ENCODE measurements at places on chromosomes 2 and 18.

DNA sequence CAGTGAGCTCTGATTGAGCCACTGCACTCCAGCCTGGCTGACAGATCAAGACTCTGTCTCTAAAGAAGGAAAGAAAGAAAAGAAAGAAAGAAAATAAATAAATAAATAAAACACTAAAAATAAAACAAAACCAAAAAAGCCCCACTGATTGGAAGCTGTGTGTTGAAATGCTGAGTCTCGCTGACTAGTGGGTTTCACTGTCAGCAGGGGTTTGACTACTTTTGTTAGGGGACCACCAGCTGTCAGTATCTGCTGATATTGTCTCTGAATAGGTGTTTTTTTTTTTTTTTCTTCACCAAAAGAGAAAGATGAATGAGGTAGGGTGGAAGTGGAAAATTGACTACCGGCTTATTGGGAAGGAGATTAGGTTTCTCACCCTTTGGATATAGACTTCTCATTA, 12.8 kb upstream of the ACTR2 start:
- DNase-seq = no peak

- no peak for DNase-seq
These were observed 218.0 kb upstream of the TRIB2 start for GRCh38 chr2:12498704-12499103.

GRCh38 chr2:153770359-153770991, 101.2 kb upstream of the GALNT13 start:
- DNase-seq = no peak

- DNase-seq = no peak
These were observed 169.1 kb upstream of the THUMPD2 start for GRCh38 chr2:39948016-39948719.

DNA sequence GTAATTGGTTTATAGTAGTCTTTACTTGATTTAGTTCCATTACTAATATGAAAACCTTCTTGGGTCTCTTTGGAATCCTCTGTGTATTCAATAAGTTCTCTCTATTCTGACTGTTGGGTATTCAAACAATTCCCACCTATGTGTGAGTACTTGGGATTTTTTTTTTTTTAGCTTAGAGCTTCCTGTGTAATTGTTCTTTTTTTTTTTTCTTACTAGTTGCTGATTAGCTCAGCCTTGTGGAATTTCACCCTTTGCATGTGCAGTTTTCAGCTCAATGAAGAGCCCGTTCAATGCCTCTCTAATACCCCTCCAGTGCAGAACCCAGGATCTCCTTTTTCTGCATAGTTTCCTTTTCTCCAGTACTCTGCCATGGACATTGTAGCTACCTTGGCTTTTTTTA, 339.1 kb upstream of the GALNT5 start:
- DNase-seq = no peak

GRCh38 chr2:42183775-42184174, 14.6 kb downstream of the EML4 start:
- DNase-seq = no peak

- peak; percentile 56 for DNase-seq
These were observed 22.2 kb upstream of the ITSN2 start for GRCh38 chr2:24382363-24383073.

- DNase-seq = no peak
These were observed 52.6 kb upstream of the GALR1 start for GRCh38 chr18:77197073-77197472.

DNA sequence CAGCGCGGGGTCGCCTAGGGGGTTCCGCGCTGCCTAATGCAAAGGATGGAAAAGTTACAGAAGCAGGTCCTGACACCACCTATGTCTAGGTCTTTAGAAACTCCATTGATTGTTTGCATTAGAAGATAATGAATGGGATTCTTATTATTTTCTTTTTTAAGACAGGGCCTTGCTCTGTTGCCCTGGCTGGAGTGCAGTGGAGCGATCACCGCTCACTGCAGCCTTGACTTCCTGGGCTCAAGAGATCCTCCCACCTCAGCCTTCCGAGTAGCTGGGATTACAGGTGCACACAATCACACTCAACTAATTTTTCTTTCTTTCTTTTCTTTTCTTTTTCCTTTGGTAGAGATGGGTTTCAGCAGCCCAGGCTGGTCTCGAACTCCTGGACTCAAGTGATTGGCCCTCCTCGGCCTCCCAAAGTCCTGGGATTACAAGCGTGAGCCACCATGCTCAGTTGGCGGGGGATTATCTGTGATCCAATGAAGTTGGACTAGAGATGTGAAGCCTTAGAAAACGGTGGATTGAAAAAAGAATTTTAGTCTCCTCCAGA, 761 bp upstream of the IDH1 start:
- DNase-seq = no peak

GRCh38 chr18:61856678-61857077, 36.1 kb downstream of the RNF152 start:
- no peak for DNase-seq

DNA sequence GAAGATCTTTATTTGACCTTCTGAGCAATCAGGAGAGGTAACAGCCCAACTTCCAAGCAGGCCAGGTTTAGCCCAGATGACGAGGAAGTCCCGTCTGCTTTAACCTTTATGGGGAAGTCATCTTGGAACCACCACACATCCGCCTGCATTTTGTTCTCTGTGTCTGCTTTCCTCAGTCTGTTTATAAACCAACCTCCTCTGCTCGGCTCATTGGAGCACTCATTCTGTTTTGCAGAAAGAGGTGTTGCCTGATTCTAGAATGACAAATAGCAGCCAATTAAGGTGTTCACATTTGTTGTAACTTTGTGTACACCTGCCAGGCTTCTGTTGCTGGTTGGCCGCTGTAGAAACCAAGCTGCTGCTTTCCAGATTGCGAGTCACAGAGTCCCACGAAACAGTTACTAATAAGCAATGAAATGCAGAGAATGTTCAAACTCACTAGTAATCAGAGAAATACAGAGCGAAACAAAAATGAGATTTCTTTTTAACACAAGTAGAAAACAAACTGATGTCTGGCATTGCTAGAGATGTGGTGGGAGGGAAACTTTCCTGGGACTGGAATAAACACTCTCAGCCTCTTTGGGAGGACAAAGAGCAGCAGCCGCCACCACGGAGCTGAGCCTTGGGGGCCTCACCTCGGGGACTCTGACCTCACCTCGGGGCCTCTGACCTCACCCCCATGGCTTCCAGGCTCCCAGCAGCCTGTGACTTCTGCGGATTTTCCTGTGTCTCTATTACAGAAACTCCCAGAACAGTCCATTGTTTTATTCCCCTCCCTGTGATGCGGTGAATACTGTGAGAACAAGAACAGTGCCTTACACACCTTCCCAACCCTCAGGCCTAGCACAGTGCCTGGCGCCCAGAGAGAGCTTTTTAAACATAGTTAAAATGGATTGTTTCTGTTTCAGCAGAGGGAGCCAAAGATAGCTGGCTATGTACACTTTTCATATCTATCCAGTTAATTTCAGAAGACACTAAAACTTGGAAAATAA, 64.0 kb downstream of the MBP start:
- DNase-seq = peak; percentile 65

GRCh38 chr2:219523031-219523671, 8.9 kb downstream of the ASIC4 start:
- no peak for DNase-seq

- no peak for DNase-seq
These were observed at the start of gene PTH2R for GRCh38 chr2:208406474-208407451. Gene PTH2R, plus strand, starts transcription at chr2:208406792. Its CDS starts 252 bp downstream, at chr2:208407044.

DNA sequence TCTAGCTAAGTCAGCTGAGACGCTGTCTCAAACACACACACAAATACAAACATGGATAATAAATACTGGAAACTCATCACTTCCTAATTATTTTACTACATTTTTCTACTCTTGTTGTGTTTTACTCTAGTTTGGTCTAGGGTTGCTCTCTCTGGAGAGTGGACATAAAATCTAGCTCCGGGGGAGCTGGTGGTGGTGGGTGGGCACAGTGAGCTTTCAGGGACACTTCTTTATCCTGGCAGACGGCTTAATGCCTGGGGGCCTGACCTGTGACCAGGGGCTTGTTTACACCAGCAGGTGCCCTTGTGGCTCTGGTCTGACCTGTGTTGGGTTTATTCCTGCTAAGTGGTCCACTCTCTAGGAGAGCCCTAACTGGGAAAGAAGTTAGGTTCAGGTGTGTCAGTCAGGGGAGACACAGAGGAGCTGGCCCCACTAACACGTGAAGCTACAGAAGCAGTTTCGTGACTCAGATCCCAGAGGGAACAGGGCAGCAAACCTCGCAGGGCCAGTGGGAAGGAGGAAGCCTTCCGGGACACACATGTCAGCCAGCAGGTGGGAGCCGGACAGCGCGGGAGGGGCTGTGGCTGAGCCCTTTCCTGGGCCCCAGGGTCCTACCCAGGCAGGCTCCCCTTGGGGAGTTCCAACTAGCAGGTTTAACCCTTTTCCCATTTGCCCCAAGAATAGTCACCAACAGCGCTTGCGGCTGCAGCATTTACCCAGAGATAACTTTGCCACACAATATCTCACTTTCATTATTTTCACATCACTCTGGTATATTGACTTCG, 22.5 kb upstream of the BOK start:
- no peak for DNase-seq

DNA sequence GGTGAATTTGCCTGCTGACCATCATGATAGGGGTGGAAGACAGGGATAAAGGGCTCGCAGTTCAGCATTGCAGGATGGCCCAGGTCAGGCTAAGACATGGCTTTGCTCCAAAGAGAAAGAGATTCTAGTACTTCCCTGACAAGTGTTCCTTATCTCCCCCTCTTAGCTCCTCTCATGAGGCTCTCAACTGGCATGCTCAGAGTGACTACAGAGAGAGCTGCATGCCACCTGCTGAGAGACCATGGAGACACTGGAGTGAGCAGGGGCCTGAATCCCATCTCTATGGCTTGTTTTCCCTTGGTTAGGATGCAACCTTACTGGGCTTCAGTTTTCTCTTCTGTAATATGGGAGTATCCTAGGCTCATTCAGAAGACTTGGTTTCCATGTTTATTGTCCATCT, 94.3 kb downstream of the ARHGAP15 start:
- DNase-seq = no peak

DNA sequence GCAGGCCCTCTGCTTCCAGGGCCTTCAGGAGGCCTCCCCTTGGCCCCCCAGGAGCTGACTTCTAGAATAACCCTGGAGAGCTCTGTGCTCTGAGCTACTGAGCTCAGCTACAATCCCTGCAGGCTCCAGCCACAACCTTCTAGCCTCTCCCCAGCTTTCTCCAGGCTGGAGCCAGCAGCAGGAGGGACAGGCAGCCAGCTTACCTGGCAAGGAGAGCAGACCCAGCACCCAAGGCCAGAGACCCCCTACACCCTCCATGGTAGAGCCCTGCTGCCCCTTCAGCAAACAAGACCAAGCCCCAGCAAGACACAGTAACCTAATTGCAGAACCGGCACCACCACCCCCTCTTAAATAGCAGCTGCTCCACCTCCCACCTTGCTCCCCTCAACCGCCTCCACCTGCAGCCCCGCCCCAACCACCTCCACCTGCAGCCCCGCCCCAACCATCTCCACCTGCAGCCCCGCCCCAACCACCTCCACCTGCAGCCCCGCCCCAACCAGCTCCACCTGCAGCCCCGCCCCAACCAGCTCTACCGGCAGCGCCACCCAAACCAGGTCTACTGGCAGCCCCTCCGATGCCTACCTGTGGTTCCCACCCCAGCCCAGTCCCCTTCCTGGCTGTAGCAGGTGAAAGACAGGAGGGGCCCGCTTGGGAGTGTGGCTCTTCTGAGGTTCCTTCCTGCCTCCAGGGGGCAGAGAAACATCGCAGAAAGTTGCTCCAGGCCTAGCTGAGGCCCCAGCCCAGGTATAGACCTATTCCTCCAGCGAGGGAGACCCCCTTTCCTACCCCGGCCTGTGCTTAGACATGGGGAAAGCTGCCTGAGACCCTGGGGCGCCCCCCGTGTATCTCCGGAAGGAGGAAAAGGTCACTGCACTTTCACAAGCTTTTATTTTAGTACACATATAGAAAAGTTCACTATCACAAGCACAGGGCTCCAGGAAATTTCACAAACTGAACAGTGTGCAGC, at the start of gene ASTL:
ASTL (minus strand) TSS at position 324 of the 967 bp plus-strand sequence; CDS start at position 258, 66 bp downstream.
- DNase-seq = peak; percentile 66

- no peak for DNase-seq
These were observed 114.4 kb upstream of the NOL4 start for GRCh38 chr18:34339155-34339554.

DNA sequence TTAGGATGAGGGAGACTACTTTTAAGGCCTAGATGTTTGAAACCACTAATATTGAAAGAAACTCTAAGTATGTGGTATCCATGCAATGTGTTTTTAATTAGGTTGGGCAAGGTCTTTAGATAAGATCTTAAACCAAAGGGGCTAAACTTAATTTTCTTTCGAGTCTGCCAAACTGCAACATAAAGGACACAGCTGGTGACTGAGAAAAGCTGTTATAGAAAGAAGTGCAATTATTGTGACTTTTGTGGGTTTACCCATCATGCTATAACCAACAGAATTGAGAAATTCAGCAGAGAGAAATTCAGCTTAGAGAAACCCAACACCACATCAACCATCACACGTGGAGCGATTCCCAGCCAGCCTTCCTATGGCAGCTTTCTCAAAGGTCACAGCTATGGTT, 119.5 kb upstream of the LMAN1 start:
- no peak for DNase-seq

GRCh38 chr2:95014126-95014708, 11.3 kb upstream of the MAL start:
- no peak for DNase-seq

DNA sequence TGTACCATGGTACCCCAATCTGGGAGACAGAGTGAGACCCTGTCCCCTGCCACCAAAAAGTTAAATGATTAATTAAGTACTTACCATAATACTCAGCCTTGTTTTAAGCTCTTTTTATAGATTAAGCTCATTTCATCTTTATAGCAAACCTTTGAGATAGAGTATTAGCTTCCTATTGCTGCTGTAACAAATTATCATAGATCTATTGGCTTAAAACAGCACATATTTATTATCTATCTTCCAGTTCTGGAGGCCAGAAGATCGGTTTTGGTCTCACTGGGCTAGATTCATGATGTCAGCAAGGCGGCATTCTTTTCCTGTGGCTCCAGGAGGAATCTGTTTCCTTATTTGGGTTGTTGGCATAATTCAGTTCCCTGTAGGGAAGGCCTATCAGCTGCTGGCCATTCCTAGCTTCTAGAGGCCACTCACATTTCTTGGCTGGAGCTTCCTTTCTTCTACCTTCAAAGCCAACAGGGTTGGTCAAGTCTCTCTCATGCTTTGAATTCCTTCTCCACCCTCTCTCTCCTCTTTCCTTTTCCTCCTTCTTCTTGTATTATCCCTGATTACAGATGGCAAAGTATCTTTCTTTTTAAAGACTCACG, 13.7 kb upstream of the GREB1 start:
- no peak for DNase-seq

- no peak for DNase-seq
These were observed 8.6 kb downstream of the CLIP4 start for GRCh38 chr2:29123617-29124349.

DNA sequence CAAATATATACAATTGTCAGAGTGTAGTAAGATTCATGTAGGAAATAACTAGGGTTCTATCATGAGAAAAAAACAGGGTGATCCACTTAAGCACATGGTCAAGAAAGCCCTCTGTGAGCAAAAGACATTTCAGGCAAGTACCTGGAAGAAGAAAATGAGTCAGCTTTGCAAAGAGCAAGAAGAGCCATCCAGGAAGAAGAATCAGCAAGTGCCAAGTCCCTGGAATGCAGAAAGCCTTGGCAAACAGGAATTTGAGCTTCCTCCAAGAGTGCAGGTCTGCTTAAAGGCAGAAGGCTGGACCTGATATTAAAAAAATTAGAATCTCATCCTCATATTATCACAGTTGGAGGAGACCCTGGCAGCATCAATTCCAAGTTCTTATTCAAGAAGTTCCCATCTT, 188.5 kb upstream of the CELF4 start:
- DNase-seq = no peak

GRCh38 chr2:17543131-17543660, 2.7 kb downstream of the VSNL1 start:
- no peak for DNase-seq

GRCh38 chr2:45675263-45675812, 23.9 kb downstream of the PRKCE start:
- no peak for DNase-seq

Data from CD4-positive, alpha-beta T cell treated with Interleukin-6 at 100 ng/mL for 8 hours (primary cell).